ENCODE measurements at places on chromosomes 6 and 20.

DNA sequence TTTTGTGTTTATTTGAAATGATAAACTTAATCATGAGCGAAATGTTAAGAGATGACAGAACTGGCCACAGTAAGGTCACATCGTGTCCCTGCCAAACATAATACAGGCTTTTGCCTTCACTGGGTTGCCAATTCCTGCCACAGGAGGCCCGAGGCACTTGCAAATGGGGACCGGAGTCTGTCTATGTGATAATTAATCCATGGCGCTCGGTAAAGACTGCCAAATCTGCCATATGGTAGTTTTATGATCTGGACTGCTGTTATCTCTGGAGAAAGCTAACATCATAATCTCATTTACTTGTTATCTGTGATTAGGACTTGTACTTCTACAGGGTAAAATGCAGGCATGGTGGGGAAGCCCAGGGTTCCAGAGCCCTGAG, 170.5 kb upstream of the TSHZ2 start:
- no peak for DNase-seq

DNA sequence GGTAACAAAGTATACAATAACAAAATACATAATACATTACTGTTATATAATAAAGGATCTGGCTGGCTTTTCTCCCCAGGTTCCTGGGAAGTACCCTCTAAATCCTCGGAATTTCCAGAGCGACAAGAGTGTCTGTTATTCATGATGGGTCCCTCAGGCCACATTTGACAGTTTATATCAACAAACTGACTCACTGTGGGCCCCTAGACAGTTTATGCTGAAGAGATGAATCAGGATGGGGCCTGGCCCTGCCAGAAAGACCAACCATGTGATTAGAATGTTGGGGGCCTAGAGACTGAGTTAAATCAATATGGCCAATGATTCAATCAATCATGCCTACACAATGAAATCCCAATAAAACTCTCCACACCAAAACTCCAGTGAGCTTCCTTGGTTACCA, 13.5 kb downstream of the USP45 start:
- no peak for DNase-seq

DNA sequence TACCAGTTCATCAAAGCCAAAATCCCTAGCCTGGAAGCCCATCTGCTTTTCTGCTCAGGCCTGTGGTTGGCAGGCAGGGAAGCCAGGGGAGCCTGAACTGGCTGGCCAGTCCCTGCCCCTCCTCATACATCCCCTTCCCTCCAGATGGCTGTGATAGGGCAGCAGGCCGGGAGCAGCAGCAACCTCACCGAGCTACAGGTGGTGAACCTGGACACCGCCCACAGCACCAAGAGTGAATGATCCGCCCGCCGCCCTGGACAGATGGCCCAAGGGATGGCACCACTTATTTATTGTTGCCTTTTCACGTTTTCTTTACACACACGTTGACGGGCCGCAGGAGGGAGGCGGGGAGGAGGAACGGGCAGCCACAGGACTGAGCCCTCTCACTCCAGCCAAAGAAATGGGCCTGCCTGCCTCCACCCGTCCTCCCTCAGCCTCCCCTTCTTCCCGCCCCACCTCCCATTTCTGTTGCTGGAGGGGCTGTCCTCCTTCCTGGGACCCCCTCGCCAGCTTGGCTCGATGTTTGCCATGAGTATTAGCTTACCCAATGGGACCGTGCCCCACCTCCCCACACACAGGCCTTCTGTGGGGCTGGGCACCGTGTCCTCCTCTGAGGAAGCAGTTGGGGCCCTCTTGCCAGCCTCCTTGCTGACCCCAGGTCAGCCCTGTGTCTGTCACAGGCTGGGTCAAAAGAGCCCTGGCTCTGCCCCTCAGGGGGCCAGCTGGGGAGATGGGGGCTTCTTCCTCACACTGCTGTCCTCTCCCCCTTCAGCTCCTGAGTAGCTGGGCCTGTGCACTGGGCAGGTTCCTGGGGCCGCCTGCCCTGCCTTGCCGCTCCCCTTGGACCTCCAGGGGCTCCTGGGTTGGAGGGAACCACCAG, 2.8 kb upstream of the CUL9 start:
- DNase-seq, result no peak

DNA sequence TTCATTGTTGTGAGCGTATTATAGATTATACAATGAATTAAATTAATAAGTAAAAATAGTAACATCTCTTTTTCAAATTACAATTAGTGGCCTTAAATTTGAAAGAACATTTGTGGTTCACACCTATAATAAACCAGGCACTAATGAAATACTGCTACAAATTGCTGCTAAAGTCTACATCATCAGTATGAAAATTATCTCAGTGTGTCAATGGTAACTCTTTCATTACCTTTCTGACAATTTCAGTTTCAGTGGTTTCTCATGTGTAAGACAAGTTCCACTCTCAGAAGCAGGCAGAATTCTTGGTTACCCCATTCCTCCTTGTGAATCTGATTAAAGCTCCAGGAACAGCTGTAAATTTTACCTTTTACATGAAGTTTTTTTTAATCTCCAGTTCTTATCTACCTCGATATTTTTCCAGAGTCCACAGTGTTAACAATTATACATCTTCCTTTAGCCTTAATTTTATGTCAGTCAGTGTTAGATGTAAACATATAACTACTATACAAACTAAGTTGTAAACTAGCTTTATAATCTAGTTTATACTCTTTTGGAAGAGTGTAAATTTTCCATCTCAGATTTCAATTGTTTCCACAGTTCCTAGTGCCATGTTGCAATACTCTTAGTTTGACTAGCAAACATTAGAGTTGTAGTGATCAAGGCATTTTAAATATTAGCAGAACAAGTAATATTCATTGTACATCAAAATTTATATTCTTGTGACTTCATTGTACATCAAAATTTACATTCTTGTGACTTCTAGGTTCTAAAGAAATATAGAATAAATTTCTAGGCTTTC, 1038.4 kb downstream of the EPHA7 start:
- DNase-seq, result no peak

GRCh38 chr6:139590206-139590605, 215.8 kb upstream of the CITED2 start:
- no peak for DNase-seq

- no peak for DNase-seq
Observed at GRCh38 chr6:33787346-33787953, 1.5 kb downstream of the LEMD2 start.

DNA sequence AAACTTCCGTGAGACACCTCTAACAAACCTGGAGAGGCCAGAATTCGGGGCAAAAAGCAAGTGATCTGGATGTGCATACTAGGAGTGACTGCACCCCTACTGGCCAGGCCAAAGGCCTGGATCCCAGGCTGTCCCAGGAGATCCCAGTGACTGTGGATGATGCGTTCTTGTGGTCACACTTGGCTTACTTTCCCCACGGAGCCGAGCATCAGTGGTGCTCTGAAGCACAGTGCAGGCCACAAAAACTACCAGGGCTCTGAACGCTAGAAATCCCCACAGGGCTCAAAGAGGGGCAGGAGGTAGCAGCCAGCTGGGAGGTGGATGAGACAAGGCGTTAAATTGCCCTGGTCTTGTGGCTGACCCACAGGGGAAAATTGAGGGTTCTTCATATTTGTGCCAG, 7.1 kb downstream of the TRIM26 start:
- DNase-seq, result no peak

DNA sequence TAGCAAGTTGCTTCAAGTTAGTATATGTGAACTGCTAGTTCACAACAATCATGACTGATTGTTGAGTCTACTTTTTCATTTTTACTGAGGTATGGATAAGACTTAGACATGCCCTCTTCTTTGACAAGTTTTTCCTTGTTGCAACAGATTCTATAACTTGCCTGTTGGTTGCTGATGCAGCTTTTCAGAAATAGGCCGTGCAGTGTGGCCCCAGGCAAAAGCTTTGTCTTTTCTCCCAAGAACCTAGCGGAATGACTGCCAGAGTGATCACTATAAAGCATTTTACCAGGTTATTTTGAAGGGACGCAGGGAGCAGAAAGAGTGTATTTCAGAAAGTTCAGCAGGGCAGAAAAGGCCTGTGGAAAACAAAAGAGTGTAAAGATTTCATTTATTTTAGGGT, 16.0 kb downstream of the HECA start:
- DNase-seq, result no peak

GRCh38 chr6:107115695-107116327, 496 bp upstream of the BEND3 start:
- no peak for DNase-seq

DNA sequence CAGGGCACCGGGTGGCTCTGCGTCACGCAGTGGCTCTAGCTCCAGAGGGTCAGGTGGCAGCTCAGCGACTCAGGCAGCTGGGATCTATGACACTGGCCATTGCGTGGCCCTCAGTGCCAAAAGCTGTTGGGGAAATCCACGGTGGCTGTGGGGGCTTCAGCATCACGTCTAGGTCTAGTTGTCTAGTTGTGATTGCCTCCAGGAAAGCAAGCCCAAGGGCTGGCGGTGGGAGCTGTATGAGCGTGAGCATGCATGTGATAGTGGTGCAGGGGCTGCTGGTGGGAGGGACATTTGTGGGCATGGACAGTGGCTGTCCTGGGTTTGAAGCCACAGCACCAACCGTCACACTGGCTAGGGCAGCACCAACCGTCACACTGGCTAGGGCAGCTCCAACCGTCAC, 191.4 kb downstream of the THBS2 start:
- DNase-seq, result no peak

- no peak for DNase-seq
Observed at GRCh38 chr20:22525069-22525820, 59.1 kb downstream of the FOXA2 start.

DNA sequence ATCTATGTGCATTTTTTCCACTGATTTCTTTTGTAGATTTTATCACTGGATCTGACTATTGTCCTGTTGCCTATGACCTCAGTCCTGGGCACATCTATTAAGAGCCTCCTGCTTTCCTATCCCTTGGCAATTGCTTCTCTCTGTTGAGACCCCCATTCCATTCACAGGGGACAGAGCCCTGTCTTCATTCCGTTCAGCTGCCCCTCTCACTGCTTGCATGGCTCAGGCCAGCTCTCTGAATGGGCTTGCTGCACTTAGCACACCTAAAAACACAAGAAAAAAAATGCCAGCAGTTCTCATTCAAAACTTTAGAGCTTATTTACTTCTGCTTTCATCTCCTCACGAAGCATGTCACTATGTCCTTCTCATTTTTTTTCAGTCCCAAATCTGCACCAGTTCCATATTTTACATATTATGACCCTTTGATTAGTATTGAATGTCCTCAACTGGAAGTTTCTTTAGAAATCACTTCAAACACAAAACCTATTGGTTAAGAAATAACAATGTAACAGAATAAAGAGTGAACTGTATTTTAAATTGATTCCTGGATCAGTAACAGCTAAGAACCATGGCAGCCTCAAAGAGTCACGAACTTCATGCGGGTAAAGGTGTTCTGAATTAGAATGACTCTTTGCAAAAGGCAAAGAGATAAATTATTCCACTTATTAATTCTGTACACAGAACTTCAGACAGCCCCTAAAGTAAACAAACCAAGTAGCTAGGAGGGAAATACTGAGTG, 616.5 kb downstream of the C6orf118 start:
- no peak for DNase-seq

GRCh38 chr6:111118826-111119225, 31.5 kb downstream of the SLC16A10 start:
- no peak for DNase-seq

- no peak for DNase-seq
Observed at GRCh38 chr6:34412016-34412415, 13.9 kb downstream of the RPS10 start.

DNA sequence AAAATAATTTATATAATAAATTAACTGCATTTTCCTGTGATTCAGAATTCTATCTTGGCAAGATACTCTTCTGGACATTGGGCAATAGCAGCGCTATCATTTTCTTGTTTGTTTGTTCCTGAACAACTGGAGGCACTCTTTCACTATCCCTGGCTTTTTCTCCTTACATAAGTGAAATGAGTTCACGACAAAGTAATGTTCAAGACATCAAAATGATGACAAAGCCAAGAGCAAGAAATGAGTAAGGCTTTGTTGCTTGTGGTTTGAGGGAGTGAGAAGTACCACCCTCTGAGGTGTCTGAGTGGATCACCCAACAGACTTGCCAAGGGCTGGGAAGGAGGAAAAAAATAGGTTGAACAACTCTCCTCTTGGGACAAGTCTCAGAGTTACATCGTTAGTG, 466.6 kb upstream of the JAG1 start:
- DNase-seq, result no peak

- DNase-seq, result no peak
Observed at GRCh38 chr6:133205304-133205703, 35.9 kb upstream of the EYA4 start.

- DNase-seq, result no peak
Observed at GRCh38 chr6:36967301-36967700, 12.8 kb downstream of the PI16 start.

- DNase-seq, result no peak
Observed at GRCh38 chr6:7559196-7559595, 17.7 kb downstream of the DSP start.

- no peak for DNase-seq
Observed at GRCh38 chr20:54209216-54209813, 1.4 kb downstream of the PFDN4 start.

GRCh38 chr6:37463110-37463509, 30.1 kb downstream of the CMTR1 start:
- no peak for DNase-seq

DNA sequence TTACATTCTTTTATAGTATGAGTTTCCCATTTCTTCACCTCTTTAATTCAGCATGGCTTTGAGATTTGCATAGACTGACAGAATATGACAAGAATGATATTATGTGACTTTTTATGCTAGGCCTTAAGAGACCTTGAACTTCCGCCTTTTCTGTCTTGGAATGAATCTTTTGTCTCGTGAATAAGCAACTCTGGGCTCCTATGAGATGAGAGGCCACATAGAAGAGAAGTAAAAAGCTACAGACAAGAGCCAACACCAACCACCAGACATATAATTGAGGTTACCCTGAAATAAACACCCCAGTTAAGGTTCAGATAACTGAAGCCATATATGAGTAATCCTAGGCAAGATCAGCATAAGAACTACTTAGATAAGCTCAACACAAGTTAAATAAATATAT, 600.8 kb downstream of the MEI4 start:
- no peak for DNase-seq

DNA sequence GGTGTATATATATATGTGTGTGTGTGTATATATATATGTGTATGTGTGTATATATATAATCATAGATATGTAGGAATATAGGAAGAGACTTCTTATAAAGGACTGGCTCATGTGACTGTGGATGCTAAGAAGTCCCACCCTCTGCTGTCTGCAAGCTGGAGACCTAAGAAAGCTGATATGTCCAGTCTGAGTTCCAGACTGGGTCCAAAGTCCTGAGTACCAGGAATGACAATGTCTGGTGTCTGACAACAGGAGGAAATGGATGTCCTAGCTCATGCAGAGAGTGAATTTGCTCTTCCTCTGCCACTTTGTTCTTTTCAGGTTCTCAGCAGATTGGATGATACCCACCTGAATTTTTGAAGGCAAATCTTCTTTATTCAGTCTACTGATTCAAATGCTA, 7.1 kb downstream of the ALDH5A1 start:
- no peak for DNase-seq

DNA sequence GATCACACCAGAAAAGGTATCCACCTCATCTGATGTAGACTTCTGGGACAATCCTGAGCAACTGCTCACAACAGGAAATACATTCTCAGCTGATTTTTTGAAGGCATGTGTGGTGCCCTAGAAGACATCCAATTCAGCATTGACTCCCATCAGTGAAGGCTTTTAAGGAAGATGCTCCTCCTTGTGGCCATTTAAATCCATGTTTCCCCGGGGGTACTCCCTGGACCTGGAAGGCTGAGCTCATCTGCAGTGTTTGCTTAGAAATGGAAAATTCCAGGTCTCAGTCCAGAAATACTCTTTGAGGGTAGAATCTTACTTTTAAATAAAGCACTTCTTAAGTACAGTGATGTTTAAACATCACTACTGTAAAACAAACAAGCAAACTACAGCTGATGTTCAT, 195.5 kb upstream of the PDE10A start:
- no peak for DNase-seq

Data from activated CD8-positive, alpha-beta memory T cell treated with anti-CD3 and anti-CD28 coated beads for 4 hours (primary cell).